Foreskin melanocyte (primary cell): ENCODE measurements at places on chromosomes 5 and 9.

DNA sequence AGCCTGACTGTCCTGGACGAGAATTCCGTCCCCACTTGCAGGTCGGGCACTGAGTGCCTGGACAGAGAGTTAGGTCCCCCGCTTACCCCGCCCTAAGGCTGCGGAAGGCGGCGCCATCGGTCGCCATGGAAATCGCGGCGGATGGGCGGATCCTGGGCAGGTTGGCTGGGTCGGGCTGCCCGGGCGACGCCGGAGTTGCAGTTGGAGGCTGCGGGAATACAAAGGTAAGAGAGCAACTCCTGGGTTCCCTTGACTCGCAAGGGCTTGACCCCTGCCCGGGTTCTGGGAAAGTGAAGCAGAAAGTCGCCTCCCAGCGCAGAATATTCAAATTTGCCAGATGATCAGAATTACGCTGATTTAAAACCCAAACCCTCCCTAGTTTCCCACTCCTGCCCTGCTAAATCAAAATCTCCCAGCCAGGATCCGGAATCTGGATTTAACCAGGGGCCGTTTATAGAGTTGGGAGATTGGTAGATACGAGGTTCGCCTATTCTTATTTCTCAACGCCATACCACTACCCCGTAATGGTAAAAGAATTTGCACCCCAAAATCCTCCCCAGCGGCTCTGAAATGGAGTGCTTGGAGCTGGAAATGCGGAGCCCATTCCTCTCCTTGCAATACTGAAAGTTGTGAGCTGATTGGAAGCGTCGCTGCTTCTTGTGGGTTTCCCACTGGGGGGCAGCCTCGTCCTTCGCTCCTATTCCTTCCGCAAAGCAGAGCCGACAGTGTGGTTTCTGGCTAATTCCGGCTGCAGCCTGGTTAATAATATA is 156.4 kb upstream of the RASEF start:
- peak; percentile 74 for DNase-seq

GRCh38 chr9:1460143-1460769 is 410.1 kb downstream of the DMRT2 start:
- no peak for DNase-seq

GRCh38 chr5:39697881-39698280 is 273.1 kb upstream of the DAB2 start:
- no peak for DNase-seq

- no peak for DNase-seq
Observed at GRCh38 chr9:18404434-18405029, 69.4 kb upstream of the ADAMTSL1 start.
